Fibroblast of upper back skin (primary cell): ENCODE measurements at places on chromosomes 5 and 9.

- DNase-seq, result no peak
Measured at GRCh38 chr9:80560976-80561375, 989.2 kb downstream of the TLE4 start.

GRCh38 chr5:96124589-96124988 lies 162.9 kb upstream of the ELL2 start:
- DNase-seq, result no peak

DNA sequence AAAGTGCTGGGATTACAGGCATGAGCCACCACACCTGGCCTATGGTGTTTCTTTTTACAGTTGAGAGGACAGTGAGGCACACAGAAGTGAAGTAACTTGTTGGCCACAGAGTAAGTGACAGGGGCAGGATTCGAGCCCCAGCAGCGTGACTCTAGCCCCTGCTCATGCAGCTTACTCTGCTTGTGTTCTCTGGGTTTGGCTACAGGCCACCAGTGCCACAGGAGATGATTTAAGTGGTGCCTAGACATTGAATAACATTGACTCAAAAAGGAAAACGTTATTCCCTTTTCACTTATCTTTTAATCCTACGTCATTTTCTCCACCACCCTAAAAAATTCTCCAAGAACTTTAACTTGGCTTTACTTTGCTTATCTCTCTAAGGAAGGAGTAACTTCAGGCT lies 61.4 kb downstream of the SNX24 start:
- peak; percentile 58 for DNase-seq

GRCh38 chr5:74082512-74083055 lies 456.6 kb downstream of the ARHGEF28 start:
- DNase-seq, result no peak

DNA sequence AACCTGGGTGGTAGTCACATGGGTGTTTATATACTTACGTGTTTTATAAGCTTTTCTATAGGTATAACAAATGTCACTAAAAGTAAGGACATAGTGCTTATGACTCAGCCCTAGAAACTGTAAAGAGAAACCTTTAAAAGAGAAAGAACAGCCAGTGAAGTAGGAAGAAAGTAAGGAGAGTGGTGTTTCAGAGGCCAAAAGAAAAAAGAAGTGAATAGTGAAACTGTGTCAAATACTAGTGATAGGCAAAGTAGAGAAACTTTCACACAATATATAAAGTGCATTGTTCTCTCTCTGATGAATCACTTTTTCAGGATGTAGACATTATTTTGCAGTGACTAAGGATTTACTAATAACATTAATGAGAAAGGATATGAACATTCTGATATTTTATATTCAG lies 74.2 kb upstream of the SUSD1 start:
- DNase-seq, result peak; percentile 2

GRCh38 chr5:178331491-178331996 lies 98.9 kb upstream of the PHYKPL start:
- no peak for DNase-seq

GRCh38 chr5:133205649-133206048 lies 153.8 kb downstream of the HSPA4 start:
- peak; percentile 18 for DNase-seq

GRCh38 chr5:13932011-13932410 lies 12.5 kb downstream of the DNAH5 start:
- DNase-seq, result no peak

- DNase-seq, result no peak
Measured at GRCh38 chr9:93860694-93861658, 94.2 kb downstream of the BARX1 start.

DNA sequence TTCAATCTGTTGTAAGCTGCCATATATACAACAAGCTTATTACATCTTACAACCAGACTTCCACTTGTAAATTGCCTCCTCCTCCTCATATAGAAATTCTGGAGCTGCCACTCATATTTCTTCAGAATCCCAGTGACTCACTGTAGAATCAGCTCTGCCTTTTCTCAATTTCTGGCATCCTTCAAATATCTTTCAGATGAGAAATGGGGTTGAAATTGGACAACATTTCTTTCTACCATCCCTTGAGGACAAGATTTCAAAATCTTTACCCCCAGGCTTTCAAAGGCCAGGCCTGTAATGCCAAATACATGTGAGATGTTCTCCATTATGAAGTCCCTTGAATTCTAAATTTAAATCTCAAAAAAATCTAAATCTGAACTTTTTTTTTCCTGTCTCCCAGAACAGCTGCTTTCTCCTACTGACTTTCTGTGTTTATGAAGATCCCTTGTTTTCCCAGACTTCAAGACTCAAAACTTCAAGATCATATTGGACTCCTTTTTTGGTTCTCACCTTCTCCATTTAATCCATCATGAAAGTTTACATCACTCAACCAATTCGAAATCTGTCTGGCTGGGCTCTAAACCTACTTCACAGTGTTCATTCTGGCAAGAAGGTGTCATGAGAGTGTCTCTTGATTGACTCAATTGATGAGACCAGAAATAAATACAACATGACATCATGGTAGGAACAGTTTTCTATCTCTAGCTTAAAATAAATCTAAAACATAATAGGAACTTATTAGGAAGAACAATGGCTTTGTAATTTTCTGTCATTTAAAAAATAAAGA lies 109.8 kb downstream of the HMHB1 start:
- peak; percentile 97 for DNase-seq

GRCh38 chr9:137064027-137064879 lies 6.1 kb downstream of the SAPCD2 start:
- DNase-seq, result no peak

GRCh38 chr5:40559306-40559705 lies 120.4 kb upstream of the PTGER4 start:
- no peak for DNase-seq

DNA sequence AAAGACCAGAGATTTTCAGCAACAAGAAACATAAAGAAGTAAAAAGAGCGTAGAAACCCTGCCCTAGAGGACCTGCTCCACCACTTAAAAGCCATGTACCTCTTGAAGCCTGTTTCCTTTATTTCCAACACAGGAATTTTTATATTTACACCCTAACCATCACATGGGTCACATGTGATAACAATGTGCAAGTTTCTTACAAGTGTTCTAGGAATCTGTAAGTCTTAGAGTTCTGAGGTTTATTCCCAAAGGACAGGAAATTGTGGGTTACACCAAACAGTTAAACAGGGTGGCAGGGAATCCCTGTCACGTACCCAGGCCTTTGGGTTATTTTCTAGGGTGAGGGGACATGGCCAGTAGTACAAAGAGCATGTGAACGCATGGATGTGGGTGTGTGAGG lies 108.6 kb upstream of the CCDC152 start:
- no peak for DNase-seq

- no peak for DNase-seq
Measured at GRCh38 chr9:137492464-137493363, 33.6 kb upstream of the NSMF start.

GRCh38 chr5:83595217-83595616 lies 123.7 kb downstream of the VCAN start:
- no peak for DNase-seq

DNA sequence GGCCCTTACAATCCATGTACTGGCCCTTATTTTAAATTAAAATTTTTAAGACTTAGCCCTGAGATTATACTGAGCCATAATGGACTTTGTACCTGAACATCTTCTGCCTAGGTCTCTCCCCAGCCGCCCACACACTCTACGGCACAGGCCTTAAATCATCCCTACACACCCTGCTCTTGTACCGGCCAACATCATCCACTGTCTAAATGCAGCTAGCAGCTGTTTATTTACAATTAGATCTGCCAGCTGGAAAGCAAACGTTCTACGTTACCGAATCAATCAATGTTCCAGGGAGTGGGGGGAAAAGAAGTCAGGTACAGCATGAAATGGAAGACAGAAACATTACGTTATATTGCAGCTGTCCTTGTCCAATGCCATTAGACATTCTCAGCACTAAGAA lies 88.4 kb upstream of the GRAMD2B start:
- no peak for DNase-seq

DNA sequence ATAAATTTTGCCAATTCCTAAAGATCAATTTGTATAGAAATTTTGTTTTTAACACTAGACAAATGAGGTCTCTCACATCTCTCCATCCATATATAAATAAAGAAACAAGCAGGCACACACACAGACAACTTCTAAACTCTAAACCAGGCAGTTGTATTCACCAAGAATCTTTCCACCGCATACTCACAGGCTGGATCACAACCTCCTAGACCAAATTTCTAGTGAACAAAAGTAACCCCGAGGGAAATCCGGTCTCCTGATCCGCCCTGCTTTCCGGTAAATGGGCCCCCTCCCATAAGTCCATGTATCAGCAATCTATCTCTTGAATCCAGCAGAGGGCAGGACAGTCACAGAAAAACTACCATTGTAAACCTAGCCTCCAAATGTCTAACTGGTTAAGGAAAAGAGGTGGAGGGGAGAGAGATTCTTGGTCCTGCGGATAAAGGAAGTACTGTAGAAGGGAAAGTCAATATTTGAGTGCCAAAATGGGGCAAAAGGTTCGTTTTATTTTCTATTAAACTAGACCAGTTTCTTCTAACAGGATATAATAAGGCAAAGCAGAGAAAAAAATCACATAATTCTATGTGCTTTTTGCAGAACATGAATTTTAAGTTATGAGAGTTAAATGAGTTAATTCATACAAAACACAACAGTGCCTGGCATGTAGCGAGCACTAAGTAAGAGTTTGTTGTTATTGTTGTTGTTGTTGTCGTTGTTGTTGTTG lies 4.8 kb upstream of the SMU1 start:
- DNase-seq, result peak; percentile 92

DNA sequence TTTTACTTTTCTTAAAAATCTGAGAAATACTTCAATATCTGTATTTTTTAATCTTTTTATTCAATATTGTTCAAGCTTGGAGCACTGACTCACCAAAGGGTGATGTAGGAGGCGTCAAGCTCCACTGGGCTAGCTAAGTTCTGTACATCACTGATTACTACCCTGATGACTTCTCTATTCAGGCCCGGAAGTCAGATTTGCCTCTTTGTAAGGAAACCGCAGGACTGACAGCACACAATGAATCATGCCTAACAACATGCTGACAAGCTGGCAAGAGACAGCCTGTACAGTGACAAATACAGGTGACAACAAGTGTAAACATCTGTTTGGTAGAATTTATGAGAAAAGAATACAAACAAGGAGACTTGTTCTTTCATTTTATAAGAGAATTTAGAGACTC lies 627.9 kb upstream of the RORB start:
- peak; percentile 11 for DNase-seq

- no peak for DNase-seq
Measured at GRCh38 chr9:37862530-37862929, 41.4 kb downstream of the SLC25A51 start.

GRCh38 chr9:104304925-104305324 lies 199.1 kb upstream of the OR13F1 start:
- no peak for DNase-seq

DNA sequence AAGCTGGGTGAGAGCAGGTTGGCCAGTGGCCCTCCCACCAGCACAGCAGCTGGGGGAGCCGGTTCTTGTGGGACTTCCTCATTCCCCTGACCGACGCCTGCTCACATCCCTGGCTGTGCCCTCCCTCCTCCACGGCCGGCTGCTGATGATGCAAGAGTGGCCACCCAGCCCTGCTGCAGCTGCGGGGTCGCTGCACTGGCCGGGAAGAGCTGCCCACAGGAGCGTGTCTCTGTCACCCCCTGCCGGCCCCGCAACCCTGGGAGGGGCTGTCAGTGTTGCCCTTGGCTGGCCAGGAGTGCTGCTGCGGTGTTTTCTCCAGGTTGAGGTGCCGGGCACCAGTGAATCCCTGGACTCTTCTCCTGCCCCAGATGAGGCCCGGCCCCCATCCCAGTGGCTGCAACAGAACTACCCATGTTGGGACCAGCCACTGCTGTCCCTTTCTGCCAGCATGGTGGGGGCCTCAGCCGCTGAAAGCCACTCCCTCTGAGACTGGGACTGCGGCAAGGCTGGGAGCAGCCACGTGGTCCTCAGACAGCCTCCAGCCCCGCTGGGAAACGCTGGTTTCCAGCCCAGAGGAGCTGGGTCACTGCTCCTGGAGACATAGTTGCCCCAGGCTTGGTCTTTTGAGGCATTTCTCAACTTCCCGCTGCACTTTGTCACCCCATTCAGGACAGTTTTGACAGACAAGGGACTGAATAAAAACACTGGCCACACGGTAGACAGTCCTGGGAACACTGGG lies 739 bp downstream of the CARD9 start:
- DNase-seq, result peak; percentile 75

- DNase-seq, result peak; percentile 88
Measured at GRCh38 chr5:82164176-82164976, 113.8 kb downstream of the RPS23 start.

- no peak for DNase-seq
Measured at GRCh38 chr9:406886-407654, 192.4 kb downstream of the DOCK8 start.

GRCh38 chr9:35552376-35552775 lies 52.7 kb upstream of the TESK1 start:
- DNase-seq, result no peak

DNA sequence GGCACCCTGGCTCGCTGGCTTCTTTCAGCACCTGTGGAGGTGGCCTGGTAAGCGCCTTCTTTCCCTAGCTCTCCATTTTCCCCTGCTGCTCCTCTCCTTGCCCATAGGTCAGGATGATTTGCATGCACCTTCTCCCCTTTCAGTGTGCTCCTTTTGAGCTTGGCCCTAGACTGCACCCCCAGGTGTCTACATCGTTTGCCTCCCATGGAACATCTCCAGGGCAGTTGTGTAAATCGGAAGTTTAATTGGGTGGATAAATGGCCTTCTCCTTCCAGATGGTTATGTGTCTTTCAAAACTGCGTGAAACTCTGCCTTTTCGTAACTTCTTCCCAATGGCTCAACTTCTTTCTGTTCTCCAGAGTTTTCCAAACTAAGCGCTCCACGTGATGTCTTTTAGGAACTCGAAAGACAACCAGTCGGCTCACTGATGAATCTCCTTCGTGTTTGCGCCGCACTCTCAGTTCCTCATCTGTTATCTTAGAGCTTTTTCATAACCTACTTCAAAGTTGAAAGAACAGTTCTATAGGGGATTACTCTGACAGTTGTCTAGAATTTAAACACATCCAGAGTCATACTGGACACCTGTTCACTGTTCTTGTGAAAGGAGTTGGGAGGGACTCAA lies 1.7 kb downstream of the ADAMTS19 start:
- no peak for DNase-seq

GRCh38 chr9:134724202-134724911 lies 82.8 kb downstream of the COL5A1 start:
- no peak for DNase-seq

DNA sequence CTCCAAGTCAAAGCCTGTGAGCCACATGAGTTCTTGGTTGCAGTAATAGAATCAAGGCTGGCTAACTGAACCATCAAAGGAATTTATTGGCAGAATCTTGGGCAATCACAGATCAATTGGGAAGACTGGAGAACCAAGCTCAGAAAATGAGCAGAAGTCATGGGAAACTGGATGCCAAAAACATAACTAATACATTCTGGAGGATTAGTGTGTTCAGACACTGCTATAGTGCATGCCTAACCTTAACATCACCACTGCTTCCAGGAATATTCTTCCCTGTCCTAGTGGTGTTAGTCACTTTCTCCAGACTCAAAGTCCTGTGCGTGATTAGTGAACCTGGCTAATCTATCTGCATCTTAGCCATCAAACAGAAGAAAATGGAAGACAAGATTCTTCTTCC lies 843.7 kb downstream of the EFNA5 start:
- DNase-seq, result peak; percentile 88
